ENCODE measurements at places on chromosomes 1 and 21. TPM values are rescaled to one million over a fixed set of nuclear protein-coding genes. Genes with fewer than 3 reads are reported as not detected.

DYRK1A gene
- total RNA-seq, result 122 TPM

KLF17 gene
- total RNA-seq, result not detected

DNA sequence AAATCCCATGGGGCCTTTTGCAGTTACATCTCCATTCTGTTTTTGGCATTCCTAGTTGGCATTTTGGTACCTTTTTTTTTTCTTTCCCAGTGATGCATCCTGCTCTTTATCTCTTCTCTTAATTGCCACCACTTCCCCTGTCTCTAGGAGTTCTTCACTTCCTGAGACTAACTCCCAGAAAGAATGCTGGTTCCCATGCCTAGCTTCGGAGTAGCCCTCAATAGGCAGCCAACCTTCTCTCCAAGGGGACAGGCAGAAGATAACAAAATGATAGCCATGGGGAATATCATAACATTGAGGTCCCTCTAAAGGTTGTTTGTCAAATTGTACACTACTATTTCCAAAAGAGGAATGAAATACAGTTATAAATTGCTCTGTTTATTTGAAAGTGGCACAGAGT is 150.6 kb upstream of the UBE2U start:
- DNase-seq, result no peak

DNA sequence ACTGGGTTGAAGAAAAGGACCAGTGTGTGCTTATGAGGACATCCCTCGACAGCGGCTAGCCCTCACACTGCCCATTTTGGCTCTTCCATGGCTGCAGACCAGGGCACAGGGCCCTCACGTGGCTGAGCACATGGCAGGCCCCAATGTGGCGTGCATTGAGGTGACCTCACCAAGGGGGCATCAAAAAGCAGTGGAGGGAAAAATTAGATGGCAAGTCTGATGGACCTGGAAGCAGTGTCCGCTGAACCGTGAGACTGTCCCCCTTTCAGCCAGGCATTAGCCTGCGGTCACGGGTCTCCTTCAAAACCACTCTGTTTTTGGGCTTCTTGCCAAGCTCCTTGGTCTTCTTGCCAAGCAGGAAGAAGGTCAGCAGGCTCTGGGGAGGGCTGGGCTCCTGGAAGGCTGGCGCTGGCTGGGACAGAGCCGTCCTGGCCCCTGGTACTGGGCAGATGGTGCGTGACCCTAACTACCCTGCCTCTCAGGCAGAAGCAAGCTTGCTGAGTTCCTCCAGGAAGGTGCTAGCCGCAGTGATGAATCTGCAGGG is 30.8 kb downstream of the TRIM67 start:
- no peak for DNase-seq

DNA sequence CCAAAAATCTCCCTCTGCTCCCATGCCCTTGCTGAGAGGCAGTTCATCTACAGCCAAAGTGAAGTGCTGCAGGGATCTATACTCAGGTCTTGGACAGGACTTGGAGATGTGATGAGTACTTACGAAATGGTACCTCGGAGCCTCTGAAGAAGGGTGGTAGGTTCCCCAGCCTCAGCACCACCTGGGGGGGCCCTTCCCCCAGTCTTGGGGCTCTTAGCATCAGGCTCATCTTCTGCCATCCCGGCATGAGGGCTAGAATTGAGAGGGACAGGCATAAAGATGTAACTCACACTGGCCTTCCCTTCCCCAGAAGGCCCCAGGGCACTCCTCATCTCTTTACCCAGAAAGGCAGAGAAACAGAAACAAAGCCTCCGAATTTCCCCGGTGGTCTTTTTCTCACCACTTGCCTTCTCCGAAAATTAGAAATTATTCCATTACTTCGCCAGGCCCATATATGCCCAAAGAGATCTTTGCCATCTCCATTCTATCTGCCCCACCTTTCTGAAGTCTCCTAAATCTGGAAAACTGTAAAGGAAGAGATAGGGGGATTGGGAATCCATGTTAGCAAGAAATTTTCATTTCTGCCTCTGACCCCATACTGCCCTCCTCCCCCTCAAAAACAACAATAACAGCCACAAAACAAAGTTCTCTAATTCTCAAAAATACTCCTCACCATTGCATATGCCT is 827 bp downstream of the RFX5 start:
- DNase-seq, result no peak

DNA sequence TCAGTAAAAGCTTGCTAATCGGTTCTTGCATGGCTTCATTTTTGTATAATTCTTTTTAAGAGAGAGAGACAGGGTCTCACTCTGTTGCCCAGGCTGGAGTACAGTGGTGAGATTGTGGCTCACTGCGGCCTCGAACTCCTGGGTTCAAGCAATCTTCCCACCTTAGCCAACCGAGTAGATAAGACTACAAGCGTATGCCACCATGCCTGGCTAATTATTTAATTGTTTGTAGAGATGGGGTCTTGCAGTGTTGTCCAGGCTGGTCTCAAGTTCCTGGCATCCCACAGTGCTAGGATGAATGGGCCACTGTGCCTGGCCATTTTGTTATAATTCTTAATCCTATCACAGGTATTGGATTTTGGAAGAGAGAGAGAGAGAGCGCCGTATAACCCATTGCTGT is 23.4 kb downstream of the RCAN3 start:
- DNase-seq, result no peak

- no peak for DNase-seq
Observed at GRCh38 chr21:43619856-43620255, 39.4 kb downstream of the HSF2BP start.
